Activated CD8-positive, alpha-beta memory T cell treated with anti-CD3 and anti-CD28 coated beads for 1 hour (primary cell): ENCODE measurements at places on chromosomes 16 and 17.

GRCh38 chr17:73446617-73447016 lies 134.8 kb upstream of the CDC42EP4 start:
- DNase-seq = no peak

DNA sequence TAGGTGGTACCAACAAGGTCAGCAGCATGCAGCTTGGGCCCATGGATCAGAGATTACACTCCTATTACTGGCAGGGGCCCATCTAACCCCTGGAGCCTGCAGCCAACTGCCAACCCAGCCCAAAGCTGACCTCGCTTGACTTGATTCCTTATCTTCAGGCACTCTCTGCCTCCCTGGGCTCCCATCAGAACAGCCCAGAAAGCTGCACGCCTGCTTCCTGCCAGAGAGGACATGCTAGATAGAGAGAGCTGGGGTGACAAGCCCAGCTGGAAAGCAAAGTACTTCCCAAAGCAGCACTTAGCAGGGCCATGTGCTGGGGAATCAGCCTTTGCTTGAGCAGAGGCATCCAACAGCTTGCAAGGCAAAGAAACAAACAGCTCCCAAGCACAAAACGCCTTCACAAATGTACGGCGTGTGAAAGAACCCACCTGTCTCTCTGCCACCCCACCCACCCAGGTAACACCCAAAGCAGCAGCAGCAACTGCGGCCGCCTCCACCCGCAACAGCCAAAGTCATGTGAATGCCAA lies 74.2 kb upstream of the NLK start:
- no peak for DNase-seq

DNA sequence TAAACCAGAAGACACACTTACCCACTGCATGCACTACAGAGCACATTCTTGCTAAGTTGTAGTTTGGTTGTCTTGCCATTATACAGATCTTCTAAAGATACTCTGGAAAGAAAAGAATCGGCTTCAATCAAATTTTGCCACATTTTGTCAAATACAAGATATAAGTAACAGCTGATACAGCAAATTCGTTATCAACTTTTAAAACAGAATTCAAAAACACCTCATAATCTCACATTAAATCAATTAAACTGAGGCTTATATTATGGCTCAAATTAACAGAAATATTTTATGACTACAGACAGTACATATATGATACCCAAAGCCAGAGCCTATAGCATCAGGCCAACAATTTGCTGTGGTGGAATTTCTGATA lies 5.4 kb downstream of the DNAJA2 start:
- DNase-seq = no peak

- DNase-seq = no peak
These were observed 1.7 kb downstream of the ARHGDIA start for GRCh38 chr17:81869221-81870130.

GRCh38 chr16:56838622-56839337 lies 26.2 kb upstream of the SLC12A3 start:
- DNase-seq = no peak

DNA sequence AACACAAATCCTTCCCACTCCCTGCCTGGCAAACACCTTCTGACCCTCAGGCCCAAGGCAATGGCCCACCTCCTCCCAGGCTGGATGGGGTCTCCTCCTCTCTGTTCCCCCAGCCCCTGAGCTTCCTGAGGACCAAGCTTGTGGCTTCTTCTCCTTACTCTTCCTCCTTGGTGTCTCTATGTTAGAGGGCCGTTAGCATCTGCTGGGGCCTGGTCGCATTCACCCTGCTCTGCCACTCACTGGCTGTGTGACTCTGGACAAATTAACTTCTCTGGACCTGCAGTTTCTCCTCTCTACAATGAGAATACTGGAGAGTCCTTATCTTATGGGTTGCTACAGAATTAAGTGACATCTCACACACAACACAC lies 725 bp upstream of the MT2A start:
- no peak for DNase-seq

DNA sequence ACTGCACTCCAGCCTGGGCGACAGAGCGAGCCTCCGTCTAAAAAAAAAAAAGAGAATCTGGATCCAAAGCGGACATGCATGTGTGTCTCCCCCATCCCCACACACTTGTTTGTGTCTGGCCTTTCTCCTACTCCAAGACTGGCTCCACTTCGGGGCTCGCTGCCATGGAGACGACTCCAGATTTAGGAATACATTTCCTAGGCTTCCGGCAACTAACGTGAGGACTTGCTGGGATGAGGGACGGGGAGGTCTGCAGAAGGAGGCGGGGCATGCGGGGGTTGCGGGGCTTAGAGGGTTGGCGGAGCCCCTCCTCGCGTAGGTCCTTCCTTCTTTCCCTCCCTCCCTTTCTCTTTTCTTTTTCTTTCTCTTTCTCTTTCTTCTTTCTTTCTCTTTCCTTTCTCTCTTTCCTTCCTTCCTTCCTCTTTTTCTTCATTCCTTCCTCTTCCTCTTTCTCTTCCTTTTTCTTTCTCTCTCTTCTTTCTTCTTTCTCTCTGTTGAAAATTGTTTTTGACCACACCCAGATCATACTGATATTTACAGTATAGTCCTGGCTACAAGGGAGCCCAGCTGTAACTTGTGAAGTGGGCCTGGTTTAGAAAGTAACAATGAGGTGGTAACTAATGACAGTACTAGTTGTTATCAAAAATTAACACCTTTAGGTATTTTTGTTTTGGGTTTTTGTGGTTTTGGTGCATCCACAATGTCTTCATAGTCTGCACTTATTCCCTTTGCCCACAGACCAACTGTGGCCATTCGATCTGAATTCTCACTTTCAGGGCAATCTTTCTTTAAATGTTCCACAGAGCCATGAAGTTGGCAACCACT lies 25.2 kb downstream of the MIS12 start:
- DNase-seq = no peak

DNA sequence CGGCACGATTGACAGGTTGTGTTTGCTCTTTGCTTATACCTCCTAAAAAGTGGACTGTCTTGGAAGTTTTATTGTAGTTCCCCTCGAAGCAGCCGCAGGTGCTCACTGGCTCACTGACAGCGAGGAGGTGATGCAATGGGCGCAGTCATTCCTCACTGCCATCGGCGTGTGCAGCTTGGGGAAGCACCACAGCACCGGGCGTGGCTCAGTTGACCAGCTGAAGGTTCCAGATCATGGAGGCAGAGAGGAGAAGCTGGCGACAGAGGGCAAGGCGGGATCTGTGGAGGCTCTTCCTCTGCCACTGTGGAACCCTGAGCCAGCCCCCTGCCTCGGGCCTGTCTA lies 72.1 kb upstream of the TNRC6C start:
- DNase-seq = no peak

DNA sequence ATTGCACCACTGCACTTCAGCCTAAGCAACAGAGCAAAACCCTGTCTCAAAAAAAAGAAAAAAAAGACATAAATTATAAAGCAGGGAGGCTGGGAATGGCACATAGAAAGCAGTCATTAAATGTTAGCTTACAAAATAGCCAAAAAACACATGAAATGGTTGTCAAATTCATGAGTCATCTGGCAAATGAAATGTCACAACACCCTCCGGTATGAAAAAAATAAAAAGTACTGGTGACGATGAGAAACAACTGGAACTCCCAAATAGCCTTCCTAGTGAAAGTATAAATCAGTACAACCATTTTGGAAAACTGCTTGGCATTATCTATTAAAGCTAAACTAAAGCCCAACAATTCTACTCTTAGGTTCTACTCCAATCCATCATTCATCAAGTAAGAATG lies 3.5 kb upstream of the KATNB1 start:
- no peak for DNase-seq
